ENCODE measurements at places on chromosomes 4 and X.
A peak's percentile ranks its signal among the peaks of the same experiment; 100 is the strongest.

DNA sequence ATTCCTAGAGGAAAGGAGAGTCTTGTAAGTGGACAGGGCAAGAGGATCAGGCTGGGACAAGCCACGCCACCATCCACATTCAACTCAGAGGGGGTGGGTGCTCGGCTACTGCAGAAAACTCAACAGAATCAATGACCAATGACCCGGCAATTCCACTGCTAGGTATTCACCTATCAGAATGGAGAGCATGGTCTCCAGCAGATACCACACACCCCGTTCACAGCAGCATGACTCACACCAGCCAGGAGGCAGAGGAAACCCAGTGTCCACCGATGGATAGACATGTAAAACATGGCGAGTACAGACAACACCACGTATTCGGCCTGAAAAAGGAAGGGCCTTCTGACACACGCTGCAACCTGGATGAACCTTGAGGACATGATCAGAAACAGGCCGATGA is 175.9 kb downstream of the AFAP1 start:
- no peak for DNase-seq

GRCh38 chrX:120549483-120550452 is 11.0 kb downstream of the CUL4B start:
- DNase-seq = no peak

GRCh38 chr4:184268584-184269160 is 51.0 kb upstream of the ENPP6 start:
- no peak for DNase-seq

DNA sequence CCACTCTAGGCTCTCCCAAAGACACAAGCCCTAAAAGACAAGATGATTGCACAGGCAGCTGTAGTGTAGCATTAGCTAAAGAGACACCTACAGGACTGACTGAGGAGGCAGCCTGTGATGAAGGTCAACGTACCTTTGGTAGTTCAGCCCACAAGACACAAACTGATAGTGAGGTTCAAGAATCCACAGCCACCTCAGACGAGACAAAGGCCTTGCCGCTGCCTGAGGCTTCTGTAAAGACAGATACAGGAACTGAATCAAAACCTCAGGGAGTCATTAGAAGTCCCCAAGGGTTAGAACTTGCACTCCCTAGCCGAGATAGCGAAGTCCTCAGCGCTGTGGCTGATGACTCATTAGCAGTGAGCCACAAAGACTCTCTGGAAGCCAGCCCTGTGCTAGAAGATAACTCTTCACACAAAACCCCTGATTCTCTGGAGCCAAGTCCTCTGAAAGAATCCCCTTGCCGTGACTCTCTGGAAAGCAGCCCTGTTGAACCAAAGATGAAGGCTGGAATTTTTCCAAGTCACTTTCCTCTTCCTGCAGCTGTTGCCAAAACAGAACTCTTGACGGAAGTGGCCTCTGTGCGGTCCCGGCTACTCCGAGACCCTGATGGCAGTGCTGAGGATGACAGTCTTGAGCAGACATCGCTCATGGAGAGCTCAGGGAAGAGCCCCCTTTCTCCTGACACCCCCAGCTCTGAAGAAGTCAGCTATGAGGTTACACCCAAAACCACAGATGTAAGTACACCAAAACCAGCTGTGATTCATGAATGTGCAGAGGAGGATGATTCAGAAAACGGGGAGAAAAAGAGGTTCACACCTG is 306.3 kb downstream of the ANK2 start:
- DNase-seq = peak; percentile 49

Measured in activated CD8-positive, alpha-beta memory T cell treated with anti-CD3 and anti-CD28 coated beads for 4 hours (primary cell).